ENCODE measurements at places on chromosomes 12 and 14.

GRCh38 chr12:95574799-95575452 is 23.6 kb upstream of the USP44 start:
- DNase-seq, result peak; percentile 16

- DNase-seq, result no peak
Observed at GRCh38 chr12:51862947-51863346, 14.4 kb upstream of the FIGNL2 start.

DNA sequence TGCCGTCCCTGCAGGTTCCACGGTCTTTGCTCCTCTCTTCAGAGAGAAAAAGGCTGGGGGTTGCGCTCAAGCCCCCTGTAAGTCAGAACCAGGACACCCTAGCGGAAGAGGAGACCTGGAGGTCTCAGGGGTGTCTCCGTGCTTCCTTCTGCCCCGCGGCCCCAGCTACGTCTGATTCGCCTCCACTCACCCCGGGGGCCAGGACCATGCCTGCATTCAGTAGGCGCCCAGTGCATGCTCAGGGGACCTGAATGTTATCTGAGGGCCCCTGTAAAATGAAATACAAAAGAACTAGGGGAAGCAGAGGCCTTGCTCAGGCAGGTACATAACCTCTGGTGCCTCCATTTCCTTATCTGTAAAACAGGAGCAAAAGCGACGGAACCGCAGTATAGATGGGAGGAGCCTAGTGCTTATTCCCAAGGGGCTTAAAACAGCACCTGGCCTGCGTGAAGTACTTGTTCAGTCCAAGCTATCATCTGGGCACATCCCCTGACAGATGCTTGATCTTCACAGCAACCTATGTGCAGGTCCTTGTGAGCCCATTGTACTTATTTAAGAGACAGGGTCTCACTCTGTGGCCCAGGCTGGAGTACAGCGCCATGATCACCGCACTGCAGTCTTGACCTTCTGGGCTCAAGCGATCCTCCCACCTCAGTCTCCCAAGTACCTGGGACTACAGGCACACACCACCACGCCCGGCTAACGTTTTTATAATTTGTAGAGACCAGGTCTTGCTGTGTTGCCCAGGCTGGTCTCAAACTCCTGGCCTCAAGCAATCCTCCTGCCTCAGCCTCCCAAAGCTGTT is 110.3 kb upstream of the NCOR2 start:
- DNase-seq, result no peak

- DNase-seq, result no peak
Observed at GRCh38 chr12:6235906-6236640, 35.9 kb downstream of the CD9 start.

DNA sequence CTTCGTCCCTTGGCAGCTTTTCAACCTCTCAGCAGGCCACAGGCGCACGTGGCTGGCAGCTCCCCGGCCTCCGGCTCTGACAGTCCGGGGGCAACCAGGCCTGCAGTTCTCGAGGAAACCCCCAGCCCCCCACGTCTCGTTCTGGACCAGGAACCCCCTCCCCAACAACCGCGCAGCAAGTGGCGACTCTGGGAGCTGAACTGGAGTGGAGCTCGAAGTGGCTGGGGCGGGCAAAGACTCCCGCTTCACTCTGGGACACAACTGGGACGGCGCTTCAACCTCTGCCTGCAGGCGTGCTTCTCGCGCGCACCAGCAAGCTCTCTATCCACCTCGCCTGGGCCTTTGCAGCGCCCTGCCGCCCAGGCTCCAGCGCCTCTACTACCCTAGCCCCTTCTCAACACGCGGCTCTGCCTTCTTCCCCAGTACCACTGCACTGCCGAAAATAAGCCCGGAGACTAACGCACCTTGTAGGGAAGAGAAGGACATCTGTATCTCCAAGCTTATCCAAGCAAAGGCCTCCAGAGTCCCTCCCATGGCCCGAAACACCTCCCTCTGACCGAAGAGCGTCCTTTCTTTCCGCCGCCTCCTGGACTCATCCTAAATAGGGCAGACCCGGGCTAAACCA is 2.4 kb upstream of the NKX2-1 start:
- no peak for DNase-seq

- no peak for DNase-seq
Observed at GRCh38 chr14:65256714-65257113, 154.4 kb upstream of the MAX start.

GRCh38 chr12:122840580-122841513 is 5.6 kb downstream of the HIP1R start:
- DNase-seq, result no peak

- peak; percentile 87 for DNase-seq
Observed at GRCh38 chr14:72780751-72781150, 113.2 kb downstream of the DPF3 start.

DNA sequence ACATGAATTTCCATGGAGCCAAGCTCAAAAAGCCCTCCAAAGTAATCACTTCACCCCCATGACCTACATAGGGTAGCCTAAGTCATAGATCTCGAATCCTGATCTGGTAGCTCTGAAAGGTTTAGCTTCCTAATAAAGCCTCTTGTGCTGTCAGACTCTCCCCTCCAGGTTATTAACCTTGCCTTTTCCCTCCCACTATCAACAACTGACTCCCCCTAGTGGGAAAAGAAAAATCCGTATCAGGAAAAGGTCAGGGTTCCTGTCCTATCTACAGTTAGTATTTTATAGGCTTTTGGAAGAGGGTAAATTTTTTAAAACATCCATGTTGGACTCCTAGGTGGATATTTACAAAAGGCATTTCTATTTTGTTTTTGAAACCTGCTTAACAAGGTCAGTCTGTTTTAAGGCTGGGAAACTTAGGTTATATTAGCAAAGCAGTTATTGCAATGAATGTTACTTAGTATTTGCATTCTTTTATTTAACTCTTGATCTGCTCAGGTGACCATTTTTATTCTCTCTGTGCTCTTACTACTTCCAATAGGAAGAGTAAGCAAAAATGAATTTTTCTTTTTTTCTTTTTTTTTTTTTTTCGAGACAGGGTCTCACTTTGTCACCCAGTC is 8.0 kb downstream of the YY1 start:
- no peak for DNase-seq

GRCh38 chr12:13233830-13234641 is 37.5 kb downstream of the EMP1 start:
- DNase-seq, result no peak

DNA sequence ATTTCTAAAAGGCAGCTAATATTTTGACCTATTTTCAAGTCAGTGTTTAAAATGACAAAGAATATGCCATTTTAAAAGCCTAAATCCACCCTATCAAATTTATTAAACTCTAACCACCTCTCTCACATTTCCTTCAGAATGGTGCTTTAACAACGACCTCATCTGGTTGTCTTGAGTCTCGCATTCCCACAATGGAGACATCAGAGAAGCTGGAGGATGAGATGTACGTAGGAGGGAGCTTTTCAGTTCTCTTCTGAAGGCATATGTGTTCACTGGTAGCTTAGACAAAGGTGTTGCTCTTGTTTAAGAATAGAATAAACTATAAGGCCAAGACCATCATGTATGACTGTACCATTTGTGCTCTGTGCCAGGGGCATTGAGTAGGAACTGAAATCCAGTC is 82.9 kb downstream of the BCL2L14 start:
- no peak for DNase-seq

DNA sequence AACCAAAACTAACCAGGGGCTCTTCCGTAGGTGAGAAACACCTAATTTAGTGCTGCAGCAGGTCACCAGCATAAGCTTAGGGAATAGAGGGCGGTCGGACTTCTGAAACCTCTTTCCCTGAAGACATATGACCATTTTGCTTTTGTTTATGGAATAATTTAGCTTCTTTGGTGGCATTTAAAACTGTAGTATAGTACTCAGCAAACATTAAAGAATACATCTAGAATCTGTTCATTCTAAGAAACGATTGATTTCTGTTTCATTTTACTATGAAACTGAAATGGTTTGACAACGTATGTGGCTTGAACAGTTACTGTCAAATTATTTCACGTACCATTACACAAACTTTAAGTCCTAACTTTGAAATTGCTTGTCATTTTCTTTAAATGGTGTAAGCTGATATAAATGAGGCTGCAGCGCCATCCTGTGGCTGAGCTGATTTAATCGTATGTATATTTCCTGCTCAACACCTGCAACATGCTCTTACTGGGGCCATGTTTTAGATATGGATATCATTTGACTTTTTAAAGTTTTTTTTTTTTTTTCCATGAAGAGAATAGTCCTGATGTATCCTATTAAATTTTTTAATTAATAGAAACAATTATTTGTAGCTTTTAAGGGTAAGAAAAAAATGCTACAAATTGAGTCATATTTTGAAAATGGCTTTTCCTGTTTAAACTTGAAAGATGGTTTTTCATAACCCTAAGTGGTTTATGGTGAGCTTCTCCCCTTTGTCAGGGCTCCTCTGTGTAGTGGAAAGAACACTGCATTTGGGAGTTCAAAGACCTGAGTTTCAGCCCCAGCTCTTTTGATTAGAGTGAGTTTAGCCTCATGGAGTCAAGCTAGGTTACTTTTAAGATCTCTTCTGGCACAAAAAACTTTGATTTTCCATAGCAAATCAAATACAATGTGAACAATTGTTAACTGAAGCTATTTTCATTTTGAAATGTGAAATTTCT is 27.4 kb downstream of the CFAP54 start:
- no peak for DNase-seq

GRCh38 chr14:65704850-65705249 is 292.3 kb downstream of the FUT8 start:
- DNase-seq, result no peak

DNA sequence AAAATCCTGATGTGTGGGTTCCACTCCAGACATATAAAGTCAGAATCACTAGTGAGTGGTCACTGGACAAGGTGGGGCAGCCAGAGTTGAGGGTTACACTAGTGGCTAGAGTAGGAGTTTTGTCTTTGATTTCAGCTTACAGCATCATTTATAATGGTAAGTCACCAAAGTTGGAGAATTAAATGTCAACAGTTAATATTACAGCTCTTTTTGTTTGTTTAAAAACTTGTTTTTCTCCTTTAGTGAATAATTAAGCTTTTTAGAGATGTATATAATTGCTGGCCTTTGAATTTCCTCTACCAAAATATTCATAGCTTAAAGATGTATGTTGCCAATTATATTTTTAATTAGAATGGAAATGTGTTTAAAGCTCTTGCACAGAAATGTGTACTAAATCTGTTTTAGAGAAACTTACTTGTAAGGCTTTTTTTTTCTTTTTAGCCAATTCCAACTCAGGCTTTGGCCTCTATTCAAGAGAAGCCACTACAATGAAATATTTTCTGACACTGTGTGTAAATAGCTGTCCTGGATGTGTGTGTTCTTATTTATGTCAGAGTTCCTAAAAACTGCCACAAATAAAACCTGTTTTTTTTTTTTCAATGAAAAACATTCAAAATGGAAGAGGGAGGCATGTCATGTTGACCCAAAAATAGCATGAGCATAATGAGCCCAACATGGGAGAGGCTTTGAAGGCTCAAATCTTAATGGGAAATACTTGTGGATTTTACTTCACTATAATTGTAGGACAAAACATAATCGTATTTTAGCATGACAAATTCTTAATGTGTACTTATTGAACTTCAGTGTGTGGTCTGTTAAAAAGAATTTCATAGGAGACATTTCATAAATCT is 92.2 kb downstream of the TBC1D30 start:
- no peak for DNase-seq

DNA sequence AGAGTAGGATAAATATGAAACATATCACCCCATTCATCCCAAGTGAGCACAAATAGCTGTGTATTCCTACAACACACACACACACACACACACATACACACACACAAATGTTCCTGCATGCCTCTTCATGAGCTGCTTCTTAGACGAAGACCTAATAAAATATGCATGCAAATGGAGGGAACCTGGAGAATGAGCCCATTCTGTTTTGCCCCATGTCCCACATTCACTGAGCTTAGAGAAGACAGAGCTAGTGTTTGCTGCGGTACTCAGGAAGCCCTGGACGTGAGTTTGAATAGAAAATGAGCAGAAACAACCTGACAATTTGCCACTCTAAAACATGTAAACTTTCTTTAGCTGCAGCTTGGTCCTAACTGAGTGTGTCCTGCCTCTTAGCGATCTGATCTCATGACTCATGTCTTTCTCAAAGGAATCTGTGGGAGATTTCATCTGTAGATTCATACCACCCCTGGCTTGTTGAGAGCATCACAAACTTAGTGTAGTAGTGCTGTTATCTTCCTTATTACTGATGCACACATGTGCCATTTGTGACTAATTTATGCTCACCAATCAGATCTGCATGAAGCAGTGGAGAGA is 86.8 kb downstream of the ITPR2 start:
- peak; percentile 38 for DNase-seq

DNA sequence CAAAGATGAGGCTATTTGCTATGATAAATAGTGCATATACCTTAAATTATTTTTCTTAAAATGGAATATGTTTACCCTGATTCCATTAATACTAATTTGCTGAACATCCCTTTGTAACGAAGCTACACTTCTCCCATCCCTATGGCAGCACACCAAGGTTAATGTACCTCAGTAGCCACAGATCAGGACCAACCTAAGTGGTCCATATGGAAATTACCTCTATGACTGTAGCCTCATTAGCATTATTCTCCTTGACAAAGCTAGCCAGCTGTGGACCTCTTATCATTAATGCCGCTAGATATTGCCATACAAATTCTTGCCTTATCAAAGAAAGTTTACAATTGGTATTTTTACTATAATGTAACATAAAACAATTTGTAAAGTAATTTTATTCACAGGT is 76.9 kb upstream of the GARIN2 start:
- no peak for DNase-seq

DNA sequence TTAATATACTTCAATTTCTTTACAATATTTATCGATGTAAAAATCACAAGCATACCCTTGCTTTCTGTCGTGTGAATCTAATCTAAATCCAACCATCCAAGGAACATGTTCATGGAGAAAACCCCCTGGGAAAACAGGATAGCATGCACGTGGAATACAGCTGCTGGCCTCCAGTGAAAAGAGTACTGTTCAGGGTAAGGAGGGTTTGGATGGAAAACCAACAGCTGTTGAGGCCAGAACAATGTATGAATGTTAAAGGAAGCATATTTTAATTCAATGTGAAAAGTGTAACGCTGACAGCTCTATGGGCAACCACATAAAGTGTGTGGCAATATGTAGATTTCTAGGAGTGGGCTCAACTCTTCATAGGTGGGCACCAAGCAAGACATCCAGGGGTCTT is 344.0 kb downstream of the TMEM132D start:
- no peak for DNase-seq

DNA sequence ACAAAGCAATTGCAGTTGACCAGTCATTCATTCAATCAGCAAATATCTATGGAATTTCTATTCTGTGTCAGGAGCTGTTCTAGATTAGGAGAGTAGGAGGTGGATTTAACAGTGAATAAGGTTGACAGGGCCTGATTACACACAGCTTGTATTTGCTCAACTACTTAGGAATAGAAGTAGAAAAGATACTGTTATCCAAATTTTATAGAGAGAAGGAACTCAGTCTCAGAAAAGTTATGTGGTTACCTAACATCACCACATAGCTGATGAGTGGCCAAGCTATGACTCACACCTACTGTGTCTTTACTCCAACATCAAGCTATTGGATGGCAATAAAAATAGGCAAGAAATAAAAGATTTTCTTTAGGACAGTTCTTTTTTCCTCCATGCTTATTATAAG is 374.8 kb downstream of the RMST start:
- no peak for DNase-seq

GRCh38 chr12:128336204-128337070 is 69.5 kb downstream of the TMEM132C start:
- DNase-seq, result no peak

Data from GM04503 (cell line).